ENCODE measurements at places on chromosomes 12 and 14.

DNA sequence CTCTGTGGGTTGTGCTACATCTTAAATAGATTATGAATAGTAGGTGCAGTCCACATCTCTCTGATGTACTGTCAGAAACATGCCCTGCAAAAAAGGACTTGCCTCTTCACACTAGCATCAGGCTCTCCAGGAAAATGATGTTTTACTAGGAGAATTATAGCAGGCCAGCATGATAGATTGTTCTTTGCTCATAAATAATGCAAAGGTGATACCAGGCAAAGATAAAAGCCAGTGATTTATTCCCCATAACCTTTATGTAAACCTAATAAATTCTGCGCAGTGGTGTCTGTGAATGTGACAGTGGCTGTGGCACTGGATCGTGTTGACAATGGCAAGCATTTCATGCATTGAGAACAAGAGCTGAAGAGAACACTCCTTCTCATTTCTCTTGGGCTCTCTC is 646.5 kb upstream of the SEL1L start:
- DNase-seq, result no peak

GRCh38 chr12:1587927-1588574 is 6.3 kb downstream of the FBXL14 start:
- DNase-seq, result no peak

DNA sequence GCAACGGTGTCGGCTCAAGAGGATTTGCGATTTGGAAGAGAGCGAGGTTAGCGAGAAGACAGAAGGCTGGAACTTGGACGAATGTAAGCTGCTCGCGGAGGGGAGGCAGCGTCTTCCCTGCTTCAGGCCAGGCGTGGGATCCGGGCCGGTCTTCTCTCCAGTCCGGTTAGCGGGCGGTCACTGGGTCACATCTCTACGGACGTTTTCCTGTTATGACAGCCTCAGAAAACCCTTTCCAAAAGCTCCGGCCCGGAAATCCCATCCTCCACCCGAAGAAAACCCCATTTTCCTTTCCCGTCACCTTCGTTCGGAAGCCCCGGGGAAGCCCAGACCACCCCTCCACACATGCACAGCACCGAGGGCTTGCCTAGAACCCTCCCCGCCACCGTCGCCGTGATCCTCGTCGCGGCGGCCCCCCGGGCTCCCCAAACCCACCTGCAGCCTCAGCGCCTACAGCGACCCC is 268 bp downstream of the NDUFB1 start:
- no peak for DNase-seq

GRCh38 chr12:104653730-104654664 is 197.2 kb downstream of the CHST11 start:
- DNase-seq, result no peak

DNA sequence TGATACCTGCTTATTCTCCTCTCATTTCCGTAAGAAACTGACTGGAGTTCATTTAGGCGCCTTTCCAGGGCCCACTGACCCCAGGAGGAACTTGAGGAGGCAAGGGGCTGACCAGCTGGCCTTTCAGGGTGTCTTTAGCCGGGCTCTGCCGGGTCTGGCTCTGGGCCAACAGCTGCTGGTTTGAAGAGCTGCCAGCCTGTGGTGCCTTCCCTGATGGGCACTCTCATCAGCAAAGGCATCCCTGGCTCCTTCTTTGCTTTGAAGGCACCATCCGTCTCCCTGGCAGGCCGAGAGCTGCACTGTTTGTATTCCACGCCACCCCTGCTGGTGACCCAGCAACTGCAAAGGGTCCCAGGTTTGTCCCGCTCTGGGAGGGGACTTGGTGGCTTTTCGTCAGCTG is 42.0 kb downstream of the IQSEC3 start:
- DNase-seq, result peak; percentile 65

- no peak for DNase-seq
These were observed 55.5 kb upstream of the TTC7B start for GRCh38 chr14:90871605-90872233.

- DNase-seq, result no peak
These were observed 1161.2 kb upstream of the SEL1L start for GRCh38 chr14:82694820-82695219.

GRCh38 chr12:131963381-131963780 is 13.6 kb downstream of the EP400 start:
- no peak for DNase-seq

DNA sequence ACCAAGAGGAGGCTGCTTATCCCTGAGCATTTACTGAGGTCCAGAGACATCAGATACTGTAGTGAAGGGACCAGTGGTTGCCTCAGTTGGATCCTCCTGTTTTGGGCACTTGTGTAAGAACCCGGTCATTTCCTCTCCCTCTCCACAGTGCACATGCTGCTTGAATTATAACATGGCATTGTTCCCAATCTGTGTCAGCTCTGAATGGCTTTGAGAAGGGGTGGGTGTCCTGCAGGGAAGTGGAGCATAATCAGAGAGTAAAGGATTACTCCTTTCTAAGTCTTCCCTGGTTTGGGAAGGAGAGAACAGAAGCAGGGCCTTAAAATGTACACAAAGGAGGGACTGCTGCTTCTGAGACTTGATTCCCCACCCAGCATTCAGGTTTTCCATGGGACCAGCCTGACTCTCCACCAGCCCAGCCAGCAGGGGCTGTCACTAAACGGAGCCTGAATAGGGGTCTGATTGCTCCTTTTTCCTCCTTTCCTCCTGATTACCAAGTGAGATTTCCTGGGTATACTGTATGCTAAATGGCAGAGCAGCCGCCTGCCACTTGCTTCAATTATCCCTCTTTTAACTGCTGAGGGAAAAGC is 78.4 kb downstream of the NRXN3 start:
- no peak for DNase-seq

GRCh38 chr12:57039016-57039798 is 10.7 kb downstream of the MYO1A start:
- no peak for DNase-seq
